WERI-Rb-1 (cell line): ENCODE measurements at places on chromosomes 11 and 22.

DNA sequence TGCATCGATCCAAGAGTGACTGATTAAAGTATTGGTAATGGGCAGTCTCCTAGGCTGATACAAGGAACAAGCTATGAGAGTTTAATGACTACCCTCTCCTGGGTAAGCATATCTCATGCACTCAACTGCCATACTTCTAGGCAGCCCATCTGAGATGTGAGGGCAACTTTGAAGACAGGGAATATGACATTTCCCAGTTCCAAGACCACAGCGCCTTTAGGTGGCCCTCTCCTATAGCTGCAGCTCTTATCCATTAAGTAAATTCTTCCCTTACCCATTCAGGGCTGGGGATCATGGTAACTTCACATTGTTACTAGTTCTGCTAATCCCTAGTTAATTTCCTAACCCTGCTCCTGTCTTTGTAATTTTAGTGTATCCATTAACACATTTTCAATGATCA, 157.3 kb upstream of the CTSC start:
- no peak for DNase-seq

GRCh38 chr22:24843048-24843447, 37.0 kb downstream of the SGSM1 start:
- DNase-seq: no peak

GRCh38 chr22:36386351-36386899, 1.3 kb downstream of the MYH9 start:
- peak; percentile 48 for DNase-seq

DNA sequence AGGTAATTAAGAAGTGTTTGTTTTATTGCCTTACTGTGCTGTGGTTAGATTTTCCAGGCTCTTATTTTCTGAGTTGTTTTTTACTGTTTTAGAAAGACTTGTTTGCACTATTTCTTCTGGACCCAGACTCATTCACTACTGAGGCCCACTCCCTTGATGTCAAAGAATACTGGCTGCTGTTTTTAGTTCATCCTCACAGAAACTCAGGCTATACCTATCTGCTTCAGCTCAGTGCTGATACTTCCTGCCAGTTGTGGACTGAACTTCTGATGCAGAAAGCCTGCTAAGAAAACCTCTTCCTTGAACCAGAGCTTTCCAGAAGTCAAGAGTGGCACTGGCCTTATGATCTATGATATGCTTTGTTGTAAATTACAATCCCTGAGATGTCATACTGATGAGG, 15.9 kb upstream of the PIK3IP1 start:
- no peak for DNase-seq

GRCh38 chr22:40818747-40819598, at the start of gene SLC25A17:
Gene SLC25A17 (minus strand): TSS chr22:40819346. CDS start chr22:40819248, 98 bp downstream.
- DNase-seq: peak; percentile 87
